ENCODE measurements at places on chromosomes 12 and 14.

- no peak for DNase-seq
Observed at GRCh38 chr14:53668897-53669296, 287.7 kb downstream of the BMP4 start.

DNA sequence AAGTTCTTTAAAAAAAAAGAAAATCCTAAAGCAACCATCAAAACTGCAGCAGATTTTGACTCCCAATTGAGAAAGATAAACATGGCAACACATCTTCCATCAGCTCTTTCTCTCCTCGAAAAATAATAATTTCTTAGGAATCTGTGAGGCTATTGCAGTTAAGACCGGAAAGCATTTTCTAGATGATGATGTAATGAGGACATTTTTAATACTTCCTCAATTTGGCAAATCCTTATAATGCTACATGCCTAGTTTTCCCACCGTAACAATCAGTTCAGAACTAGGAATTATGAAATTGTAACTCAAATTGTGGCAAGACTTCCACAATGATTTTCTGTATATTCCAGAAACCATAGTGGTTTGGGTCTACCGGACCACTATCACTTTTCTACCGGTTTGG is 180.9 kb upstream of the PDE3A start:
- DNase-seq: no peak

GRCh38 chr12:56645201-56645716 is 525 bp downstream of the ATP5F1B start:
- DNase-seq: peak; percentile 15

GRCh38 chr14:74238974-74239847 is at the start of gene VSX2:
Gene VSX2, plus strand, starts transcription at chr14:74239449. Its CDS starts 113 bp downstream, at chr14:74239562.
- DNase-seq: no peak

DNA sequence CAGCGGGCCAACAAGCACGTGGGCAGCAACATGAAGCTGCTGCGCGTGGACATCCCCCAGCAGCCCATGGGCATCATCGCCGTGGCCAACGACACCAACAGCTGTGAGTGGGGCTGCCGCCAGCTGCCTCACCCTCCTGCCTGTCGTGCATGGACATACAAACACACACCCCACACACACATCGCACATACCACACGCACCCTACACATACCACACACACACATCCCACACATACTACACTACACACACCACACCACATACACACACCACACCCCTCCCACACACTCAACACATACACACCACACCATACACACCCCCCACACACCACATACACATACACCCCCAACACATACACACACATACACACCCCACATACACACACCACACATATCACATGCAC is 25.2 kb upstream of the NXPH4 start:
- no peak for DNase-seq

- DNase-seq: no peak
Observed at GRCh38 chr14:78974691-78975090, 804.5 kb downstream of the NRXN3 start.

DNA sequence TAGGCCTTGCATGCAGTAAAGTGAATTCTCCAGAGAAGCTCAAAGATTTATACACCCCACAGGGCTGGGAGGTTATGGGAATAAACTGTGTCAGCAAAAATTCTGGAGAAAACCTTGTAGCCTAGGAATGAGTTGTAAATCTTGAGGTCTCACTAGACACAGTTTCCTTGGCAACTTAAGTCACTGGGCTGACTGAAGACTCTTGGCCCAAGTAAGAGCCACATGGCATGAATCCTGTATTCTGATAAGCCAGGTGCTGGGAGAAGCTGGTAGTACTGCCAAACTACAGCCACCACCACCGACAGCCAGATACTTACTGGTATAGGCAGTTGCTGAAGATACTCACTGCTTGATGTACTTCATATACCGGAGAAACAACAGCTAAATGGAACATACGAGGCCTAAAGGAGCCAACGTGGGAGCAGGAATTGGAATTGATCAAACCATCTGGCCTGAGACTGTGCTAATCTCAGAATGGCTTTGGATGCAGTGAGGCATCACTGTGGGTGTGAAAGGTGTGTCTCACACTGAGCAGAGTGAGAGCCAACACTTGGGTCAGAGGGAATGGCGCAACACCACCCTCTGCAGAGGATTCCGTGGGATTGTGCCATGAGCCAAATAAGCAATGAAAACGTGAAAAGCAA is 102.8 kb upstream of the TMCC3 start:
- DNase-seq: no peak

DNA sequence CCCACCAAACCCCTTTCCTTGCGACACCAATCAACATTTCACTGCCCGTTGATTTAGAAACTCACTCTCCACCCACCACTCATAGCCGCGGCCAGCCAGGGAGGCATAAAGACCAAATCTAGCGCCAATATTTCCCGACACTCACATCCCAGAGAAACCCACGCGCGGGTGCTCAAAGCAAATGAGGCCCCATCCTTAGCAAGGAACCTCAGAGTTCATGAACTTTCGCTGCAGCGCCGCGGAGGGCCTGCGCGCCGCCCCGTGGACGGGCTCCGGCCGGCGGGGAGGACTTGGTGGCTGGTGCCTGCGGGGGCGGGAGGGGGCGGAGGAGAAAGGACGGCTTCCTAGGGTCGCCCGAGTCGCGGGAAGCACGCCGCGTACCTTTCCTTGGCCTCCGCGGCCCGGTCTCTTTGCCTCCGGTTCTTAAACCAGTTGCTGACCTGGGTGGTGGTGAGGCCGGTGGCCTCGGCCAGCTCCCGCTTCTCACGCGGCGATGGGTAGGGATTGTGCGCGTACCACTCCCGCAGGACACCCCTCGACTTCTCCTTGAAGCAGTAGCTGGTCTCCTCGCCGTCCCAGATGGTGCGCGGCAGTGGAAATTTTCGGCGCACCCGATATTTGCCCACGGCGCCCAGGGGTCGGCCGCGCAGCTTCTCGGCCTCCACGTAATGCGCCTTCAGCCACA is 886 bp downstream of the SIX1 start:
- no peak for DNase-seq

DNA sequence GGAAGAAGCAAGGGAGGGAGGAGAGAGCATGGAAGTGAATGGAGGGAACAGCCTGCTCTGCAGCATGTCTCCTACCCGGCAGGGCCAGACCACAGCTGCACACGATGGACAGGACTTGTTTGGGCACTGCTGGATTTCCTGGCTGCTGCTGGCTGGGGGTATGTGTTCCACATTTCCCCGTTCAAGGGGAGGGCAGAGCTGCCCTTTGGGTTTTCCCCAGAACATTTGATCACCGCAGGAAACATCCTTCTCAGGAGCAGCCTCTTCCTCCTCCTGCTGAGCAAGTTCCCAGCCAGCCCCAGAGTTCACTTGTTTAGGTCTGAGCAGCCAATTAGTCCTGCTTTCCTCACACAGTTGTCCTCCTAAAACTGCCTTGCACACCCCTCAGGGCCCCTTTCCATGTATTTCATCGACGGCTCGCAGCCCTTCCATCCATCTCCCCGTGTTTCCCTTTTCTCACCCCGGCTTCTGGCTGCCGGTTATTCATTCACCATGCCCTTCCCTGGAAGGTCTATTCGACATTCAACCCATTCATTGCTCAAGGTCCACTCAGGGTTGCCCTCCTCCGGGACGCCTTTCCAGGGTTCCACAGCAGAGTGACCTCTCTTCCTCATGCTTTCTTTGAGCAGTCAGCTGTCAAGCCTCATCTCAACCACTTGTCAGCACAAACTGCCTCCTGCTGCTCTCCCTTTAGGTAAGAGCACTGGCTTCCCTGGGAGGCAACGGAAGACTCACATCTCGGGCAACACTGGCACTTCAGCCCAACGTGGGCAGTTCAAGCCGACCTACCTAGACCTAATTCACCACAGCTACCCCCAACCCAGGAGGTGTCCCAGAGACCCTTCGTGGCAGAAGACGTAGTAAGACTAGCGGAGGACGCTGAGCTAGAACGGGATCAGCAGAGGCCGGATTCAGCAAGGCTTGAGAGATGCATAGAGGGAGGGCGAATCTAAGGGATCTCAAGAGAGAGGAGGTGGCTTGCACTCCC is 20.1 kb upstream of the ANO2 start:
- DNase-seq: no peak

DNA sequence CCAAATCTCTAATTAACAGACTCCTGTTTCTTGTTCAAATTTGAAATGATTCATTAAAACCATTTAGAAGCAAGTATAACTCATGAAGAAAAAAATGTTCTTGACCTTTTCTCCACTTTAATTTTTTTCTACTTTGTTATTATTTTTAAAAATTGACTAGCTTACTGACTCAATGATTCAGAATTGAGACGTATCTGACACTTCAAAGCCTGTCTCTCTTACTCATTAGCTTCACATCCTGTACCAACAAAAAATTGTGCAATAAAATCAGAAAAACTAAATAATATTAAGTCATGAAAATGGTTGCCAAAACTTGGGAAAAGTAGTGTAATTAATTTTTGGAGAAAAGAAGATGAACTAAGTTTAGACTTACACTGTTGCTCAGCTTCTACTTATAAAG is 331.2 kb downstream of the SLC16A7 start:
- no peak for DNase-seq

- no peak for DNase-seq
Observed at GRCh38 chr12:62536546-62536945, 69.9 kb downstream of the MON2 start.

DNA sequence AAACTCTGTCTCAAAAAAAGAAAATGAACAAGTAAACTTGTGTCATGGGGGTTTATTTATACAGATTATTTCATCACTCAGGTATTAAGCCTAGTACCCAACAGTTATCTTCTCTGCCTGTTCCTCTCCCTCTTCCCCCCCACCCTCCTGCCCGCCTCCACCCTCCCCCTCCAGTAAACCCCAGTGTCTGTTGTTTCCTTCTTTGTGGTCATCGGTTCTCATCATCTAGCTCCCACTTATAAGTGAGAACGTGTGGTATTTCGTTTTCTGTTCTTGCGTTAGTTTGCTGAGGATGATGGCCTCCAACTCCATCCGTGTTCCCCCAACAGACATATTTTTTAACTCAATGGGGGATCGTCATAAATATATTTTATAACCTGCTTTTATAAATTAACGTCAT is 12.3 kb downstream of the IL31 start:
- no peak for DNase-seq

DNA sequence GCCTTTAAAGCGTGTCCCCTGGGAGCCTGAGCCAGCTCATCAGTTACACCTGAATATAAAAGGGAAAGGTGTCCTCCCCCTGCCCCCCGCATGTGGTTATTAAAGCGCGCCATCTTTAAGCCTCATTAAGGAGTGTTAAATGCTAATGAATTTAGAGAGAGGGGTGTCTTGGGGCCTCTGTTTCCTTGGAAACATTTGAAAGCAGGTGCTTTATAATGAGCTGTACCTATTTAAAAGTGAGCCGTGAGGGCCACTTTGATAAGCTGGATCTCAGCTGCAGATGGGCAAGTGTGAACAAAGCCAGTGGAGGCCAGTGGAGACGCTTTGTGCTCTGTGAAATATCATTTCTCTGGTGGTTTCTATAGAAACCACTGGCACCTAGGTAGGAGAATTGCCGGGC is 84.0 kb downstream of the BEGAIN start:
- peak; percentile 81 for DNase-seq

DNA sequence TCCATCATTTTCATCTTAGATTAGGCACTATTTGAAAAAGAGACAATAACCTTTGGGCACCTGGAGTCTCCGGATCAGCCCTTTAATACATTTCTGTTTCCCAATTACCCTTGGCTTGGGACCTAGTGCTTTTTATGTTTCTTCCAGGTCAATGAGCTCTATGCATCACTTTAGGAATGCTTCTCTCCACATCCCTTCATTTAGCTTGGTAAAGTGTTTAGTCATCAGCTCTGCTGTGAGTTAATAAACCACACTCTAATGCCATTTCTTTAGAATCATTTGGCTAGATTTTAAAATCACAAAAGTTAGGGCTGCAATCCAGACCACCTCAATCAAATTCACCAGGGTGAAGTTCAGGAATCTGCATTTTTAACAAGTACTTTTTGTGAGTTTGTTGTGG is 41.7 kb downstream of the RASSF9 start:
- no peak for DNase-seq

DNA sequence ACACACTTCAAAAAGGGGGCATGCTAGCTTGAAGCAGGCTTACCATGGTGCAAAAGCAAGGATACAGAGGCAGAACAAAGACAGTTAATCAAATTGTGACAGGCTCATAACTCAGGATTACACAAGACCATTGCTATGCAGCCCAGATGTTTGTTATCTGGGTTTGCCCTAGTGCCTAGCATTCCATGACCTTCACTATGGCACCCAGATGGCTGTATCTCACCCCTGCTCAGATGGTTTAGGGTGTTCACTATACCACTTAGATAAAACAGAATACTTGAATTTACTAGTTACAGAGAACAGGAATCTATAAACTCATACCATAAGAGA is 56.2 kb downstream of the SDR9C7 start:
- no peak for DNase-seq

GRCh38 chr12:131249246-131250027 is 295.7 kb downstream of the ADGRD1 start:
- DNase-seq: no peak

DNA sequence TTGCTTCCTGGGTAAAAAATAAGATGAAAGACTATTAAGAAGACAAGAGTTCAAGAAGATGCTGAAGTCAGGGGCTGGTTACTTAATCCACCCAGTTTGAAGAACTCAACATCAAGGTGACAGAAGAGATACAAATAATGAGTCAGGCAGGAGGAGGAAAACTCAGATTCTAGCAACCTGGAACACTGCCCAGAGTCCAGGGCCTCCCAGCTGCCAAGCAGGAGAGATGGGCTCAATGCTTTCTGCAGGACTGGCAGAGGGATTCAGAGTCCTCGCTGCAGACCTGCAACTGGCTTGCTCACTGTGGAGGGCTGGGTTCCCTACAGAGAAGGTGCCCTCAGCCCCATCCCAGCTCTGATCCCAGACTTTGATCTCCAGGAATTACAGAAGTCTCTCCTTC is 28.6 kb upstream of the CEBPE start:
- DNase-seq: no peak

DNA sequence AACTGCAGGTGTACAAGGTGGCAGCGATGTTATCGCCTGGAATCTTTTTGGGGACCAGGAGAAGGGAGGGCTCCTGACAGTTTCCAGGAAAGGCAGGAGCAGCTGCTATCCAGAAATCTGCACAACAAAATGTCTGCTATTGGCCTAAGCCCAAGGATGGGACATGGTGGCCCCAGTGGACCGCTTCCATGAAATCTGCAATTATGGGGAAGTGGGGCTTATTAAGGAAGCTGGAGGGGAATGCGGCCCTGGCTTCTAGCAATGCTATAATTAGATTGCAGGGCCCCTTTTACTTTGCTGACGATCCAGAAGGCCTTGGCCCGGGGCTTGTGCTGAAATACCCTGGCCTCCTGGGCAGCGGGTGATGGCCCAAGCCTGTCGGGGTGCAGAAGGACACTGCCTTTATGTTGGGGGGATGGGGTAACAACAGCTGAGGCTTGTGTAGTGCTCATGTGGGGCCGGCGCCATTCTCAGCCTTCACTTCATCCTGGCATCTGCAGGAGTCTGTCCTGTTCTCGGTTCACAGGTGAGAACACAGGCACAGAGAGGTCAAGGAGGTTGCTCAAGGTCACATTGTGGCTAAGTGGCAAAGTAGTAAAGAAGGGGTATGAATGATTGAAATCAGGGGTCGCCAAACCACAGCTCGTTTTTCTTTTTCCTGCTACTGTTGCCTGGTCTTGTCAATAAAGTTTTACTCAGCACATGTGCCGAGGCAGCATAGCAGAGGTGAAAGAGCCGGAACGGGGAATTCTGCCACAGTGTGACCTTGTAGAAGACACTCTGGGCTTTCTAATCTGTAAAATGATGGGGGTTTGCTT is 153.5 kb downstream of the RBM19 start:
- no peak for DNase-seq

- no peak for DNase-seq
Observed at GRCh38 chr12:123042833-123043232, 62.4 kb downstream of the ARL6IP4 start.
